ENCODE measurements at places on chromosomes 6 and 20. TPM values are rescaled to one million over a fixed set of nuclear protein-coding genes. Genes with fewer than 3 reads are reported as not detected.
A peak's percentile ranks its signal among the peaks of the same experiment; 100 is the strongest.

DNA sequence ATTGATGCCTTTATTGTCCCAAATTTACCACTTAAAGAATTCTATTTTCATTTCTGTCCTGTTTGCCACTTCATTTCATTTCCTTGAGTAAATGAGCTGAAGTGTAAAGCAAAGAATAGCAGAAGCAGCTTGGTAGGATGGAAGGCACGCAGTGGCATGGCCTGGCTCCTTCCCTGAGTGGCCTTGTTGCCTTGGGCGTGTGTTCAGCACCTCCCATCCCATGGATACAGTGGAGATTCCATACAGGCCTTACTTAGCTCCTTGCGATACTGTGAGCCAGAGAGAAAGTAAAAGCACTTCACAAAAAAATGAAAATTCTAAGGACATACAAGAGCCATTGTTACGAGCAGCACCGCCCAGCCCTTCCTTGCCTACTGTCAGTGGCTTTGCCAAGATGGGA lies 39.6 kb downstream of the ALDH5A1 start:
- no peaks in the 10 kb centered on the region for H3K27me3 ChIP-seq
- no peak for DNase-seq
- no peaks in the 10 kb centered on the region for H3K4me1 ChIP-seq
- H3K36me3 ChIP-seq: peaks cover 39% of the 10 kb centered on the region
- no peak overlapping the region for H3K4me3 ChIP-seq
- H3K27ac ChIP-seq: no peak overlapping the region

GRCh38 chr6:113377362-113377942 lies 479.7 kb upstream of the MARCKS start:
- H3K36me3 ChIP-seq: no peaks in the 10 kb centered on the region
- no peak overlapping the region for H3K27ac ChIP-seq
- no peak overlapping the region for H3K4me3 ChIP-seq
- no peaks in the 10 kb centered on the region for H3K4me1 ChIP-seq

The DEFB129 gene
- not detected for total RNA-seq

DNA sequence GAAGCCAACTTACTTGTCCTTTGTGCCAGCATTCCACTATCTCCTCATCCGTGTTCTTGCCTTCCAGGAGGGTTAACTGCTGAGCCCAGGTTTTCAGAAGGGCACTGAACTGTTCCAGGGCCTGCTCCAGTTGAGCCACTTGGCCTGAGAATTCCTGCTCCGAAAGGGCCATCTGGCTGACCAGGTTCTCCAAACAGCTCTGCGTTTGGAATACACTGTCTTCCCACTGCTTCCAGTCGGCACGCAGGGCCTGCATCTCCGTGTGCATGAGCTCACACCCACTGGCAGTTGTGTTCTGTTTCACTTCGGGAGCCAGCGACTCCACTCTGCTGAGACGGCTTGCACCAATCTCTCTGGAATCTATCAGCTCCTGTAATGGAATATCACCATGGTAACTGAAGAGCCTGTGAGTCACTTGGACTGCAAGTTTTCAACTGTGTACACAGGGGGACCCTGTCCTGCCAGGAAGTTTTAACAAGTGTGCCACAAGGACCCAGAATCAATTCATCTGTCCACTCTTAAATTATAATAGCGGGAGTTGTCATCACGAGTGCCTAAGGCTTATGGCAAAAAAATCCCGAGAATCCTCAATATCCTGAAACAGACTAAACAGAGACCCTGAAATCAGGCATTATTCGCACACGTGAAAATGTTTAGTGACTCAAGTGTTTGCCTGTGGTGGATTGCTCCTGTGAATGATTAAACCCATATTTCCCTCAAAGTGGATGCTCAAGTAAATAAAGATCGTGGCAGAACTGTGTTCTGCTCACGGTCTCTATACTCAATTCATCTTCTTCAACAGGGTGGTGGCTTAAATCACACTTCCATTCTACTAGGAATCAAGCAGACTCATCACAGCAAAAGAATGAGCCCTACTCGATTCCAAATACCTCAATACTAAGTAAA lies 255.9 kb downstream of the SYNE1 start:
- H3K4me1 ChIP-seq: peaks cover 37% of the 10 kb centered on the region
- peaks cover 7% of the 10 kb centered on the region for H3K36me3 ChIP-seq
- H3K4me3 ChIP-seq: peak overlapping the region; percentile 64
- H3K27me3 ChIP-seq: no peaks in the 10 kb centered on the region

GRCh38 chr6:10510592-10511367 lies 10.4 kb upstream of the GCNT2 start:
- H3K4me3 ChIP-seq: peak overlapping the region; percentile 29
- H3K36me3 ChIP-seq: no peaks in the 10 kb centered on the region
- H3K4me1 ChIP-seq: peaks cover 11% of the 10 kb centered on the region
- peak; percentile 57 for DNase-seq
- H3K27ac ChIP-seq: peak overlapping the region; percentile 88
- no peaks in the 10 kb centered on the region for H3K27me3 ChIP-seq

The POFUT1 gene
- 28.9 TPM for total RNA-seq

- H3K36me3 ChIP-seq: no peaks in the 10 kb centered on the region
- no peak overlapping the region for H3K4me3 ChIP-seq
- no peaks in the 10 kb centered on the region for H3K4me1 ChIP-seq
- H3K27me3 ChIP-seq: peaks cover 2% of the 10 kb centered on the region
Measured at GRCh38 chr6:53119772-53120409, 28.8 kb downstream of the GCM1 start.

The EDEM2 gene
- total RNA-seq: 10.4 TPM

The VNN1 gene
- total RNA-seq: 1.1 TPM

- no peak for DNase-seq
- peaks cover 27% of the 10 kb centered on the region for H3K4me1 ChIP-seq
- H3K36me3 ChIP-seq: no peaks in the 10 kb centered on the region
- peak overlapping the region; percentile 41 for H3K4me3 ChIP-seq
- no peak overlapping the region for H3K27ac ChIP-seq
- peaks cover 100% of the 10 kb centered on the region for H3K27me3 ChIP-seq
Measured at GRCh38 chr20:21521596-21522480, 8.0 kb upstream of the NKX2-2 start.

- H3K36me3 ChIP-seq: no peaks in the 10 kb centered on the region
- peak overlapping the region; percentile 16 for H3K4me3 ChIP-seq
- peak overlapping the region; percentile 78 for H3K27ac ChIP-seq
- DNase-seq: peak; percentile 65
- H3K27me3 ChIP-seq: no peaks in the 10 kb centered on the region
Measured at GRCh38 chr6:13445005-13445743, 42.2 kb downstream of the GFOD1 start.

DNA sequence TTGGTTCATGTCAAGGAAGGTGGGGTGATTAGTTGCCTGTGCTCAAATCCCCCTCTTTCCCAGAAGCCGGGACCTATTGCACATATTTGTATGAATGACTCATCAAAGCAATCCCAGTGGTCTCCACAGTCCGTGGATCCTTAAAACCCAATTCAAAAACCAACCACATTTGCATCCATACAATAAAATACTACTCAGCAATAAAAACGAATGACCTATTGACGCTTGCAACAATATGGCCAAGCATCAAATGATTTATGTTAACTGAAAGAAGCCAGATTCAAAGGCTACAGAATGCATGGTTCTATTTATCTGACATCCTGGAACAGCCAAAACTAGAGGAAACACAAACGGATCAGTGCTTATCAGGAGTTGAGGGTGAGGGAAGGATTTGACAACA lies 275.4 kb downstream of the PTPRT start:
- no peaks in the 10 kb centered on the region for H3K4me1 ChIP-seq
- no peak for DNase-seq

GRCh38 chr6:77228279-77228678 lies 235.0 kb downstream of the HTR1B start:
- no peaks in the 10 kb centered on the region for H3K27me3 ChIP-seq
- no peak for DNase-seq
- no peaks in the 10 kb centered on the region for H3K36me3 ChIP-seq
- H3K27ac ChIP-seq: no peak overlapping the region

- H3K27ac ChIP-seq: no peak overlapping the region
- H3K27me3 ChIP-seq: peaks cover 49% of the 10 kb centered on the region
- no peaks in the 10 kb centered on the region for H3K36me3 ChIP-seq
- H3K4me1 ChIP-seq: no peaks in the 10 kb centered on the region
- DNase-seq: no peak
Measured at GRCh38 chr20:47875297-47876025, 90.2 kb upstream of the SULF2 start.

The NRSN1 gene
- total RNA-seq: not detected

- no peak for DNase-seq
- no peak overlapping the region for H3K4me3 ChIP-seq
- H3K4me1 ChIP-seq: no peaks in the 10 kb centered on the region
- no peaks in the 10 kb centered on the region for H3K36me3 ChIP-seq
Measured at GRCh38 chr20:12535770-12536169, 473.0 kb upstream of the SPTLC3 start.

The RAD21L1 gene
- total RNA-seq: not detected

- H3K4me3 ChIP-seq: peak overlapping the region; percentile 66
- H3K4me1 ChIP-seq: peaks cover 25% of the 10 kb centered on the region
- H3K27me3 ChIP-seq: no peaks in the 10 kb centered on the region
- H3K27ac ChIP-seq: peak overlapping the region; percentile 63
- H3K36me3 ChIP-seq: no peaks in the 10 kb centered on the region
- no peak for DNase-seq
Measured at GRCh38 chr6:26311385-26312095, 53.5 kb upstream of the BTN3A2 start.

GRCh38 chr6:56938649-56939191 lies 16.2 kb upstream of the BEND6 start:
- H3K36me3 ChIP-seq: no peaks in the 10 kb centered on the region
- no peak overlapping the region for H3K4me3 ChIP-seq
- H3K4me1 ChIP-seq: no peaks in the 10 kb centered on the region
- no peak overlapping the region for H3K27ac ChIP-seq
- H3K27me3 ChIP-seq: no peaks in the 10 kb centered on the region
- no peak for DNase-seq

The ABHD16B gene
- not detected for total RNA-seq

DNA sequence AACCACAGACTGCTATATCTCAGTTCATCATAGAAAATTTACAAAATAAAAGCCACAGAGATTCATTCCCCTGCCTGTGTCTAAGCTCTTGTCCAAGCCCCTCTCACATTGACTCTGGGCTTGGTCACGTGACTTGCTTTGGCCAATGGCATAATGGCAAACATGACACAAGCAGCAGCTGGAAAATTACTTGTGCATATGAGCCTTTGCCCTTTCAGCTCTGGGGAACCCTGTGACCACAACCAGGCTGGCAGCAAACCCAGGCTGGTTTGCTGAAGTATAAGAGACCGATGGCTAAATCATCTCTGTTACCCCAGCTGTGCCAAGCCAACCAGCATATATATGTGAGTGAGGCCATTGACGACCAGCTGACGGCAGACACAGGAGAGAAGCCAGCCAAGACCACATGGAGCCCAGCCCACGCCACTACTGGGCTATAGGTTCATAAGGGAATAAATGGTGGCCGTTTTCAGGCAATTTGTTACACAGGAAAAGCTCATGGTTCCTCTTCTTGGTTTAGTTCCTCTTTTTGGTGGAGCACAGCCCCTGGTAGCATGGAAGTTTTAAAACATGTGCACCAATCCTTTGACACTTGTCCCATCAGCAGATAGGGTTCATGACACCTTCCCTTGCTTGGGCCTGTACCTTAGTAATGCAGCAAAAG lies 31.8 kb upstream of the RSPO4 start:
- H3K4me3 ChIP-seq: no peak overlapping the region
- no peaks in the 10 kb centered on the region for H3K36me3 ChIP-seq
- H3K27ac ChIP-seq: no peak overlapping the region
- no peaks in the 10 kb centered on the region for H3K4me1 ChIP-seq
- no peak for DNase-seq

The SIRPA gene
- 25.5 TPM for total RNA-seq

- no peak overlapping the region for H3K4me3 ChIP-seq
- H3K36me3 ChIP-seq: no peaks in the 10 kb centered on the region
- H3K27me3 ChIP-seq: peaks cover 100% of the 10 kb centered on the region
- no peak for DNase-seq
- peaks cover 57% of the 10 kb centered on the region for H3K4me1 ChIP-seq
Measured at GRCh38 chr6:10418361-10418861, 3.5 kb upstream of the TFAP2A start.

GRCh38 chr6:27135087-27135657 lies 112.3 kb upstream of the PRSS16 start:
- DNase-seq: no peak
- H3K36me3 ChIP-seq: peaks cover 6% of the 10 kb centered on the region
- no peak overlapping the region for H3K27ac ChIP-seq
